Progenitor cell of endocrine pancreas (in vitro differentiated cells): ENCODE measurements at places on chromosomes 1 and 21.
A peak's percentile ranks its signal among the peaks of the same experiment; 100 is the strongest.

GRCh38 chr1:179231923-179232322 is 2.4 kb upstream of the ABL2 start:
- peaks cover 18% of the 10 kb centered on the region for H3K4me1 ChIP-seq
- H3K27me3 ChIP-seq = peaks cover 8% of the 10 kb centered on the region
- H3K4me3 ChIP-seq = no peak overlapping the region
- peaks cover 3% of the 10 kb centered on the region for H3K36me3 ChIP-seq

- DNase-seq = no peak
- H3K36me3 ChIP-seq = no peaks in the 10 kb centered on the region
- H3K4me3 ChIP-seq = no peak overlapping the region
- H3K4me1 ChIP-seq = peaks cover 2% of the 10 kb centered on the region
- H3K27ac ChIP-seq = no peak overlapping the region
- H3K27me3 ChIP-seq = peaks cover 16% of the 10 kb centered on the region
These were observed 48.2 kb downstream of the NEK2 start for GRCh38 chr1:211627259-211627658.

DNA sequence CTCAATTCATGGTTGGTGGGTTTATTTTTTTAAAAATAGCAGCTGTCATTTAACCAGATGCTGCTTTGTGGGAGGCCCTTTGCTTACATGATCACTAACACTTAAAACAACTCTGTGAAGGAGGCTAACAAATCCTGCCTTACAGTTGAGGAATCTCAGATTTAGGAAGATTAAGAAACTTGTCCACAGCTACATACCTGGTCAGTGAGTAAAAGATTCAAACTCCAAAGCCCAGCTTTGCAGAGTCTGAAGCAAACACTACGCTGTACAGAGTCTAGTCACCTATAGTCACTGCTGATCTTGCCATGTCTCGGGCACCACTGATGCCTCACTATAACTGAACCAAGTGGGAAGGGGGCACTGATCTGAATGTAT is 535.4 kb downstream of the SMYD3 start:
- H3K27me3 ChIP-seq = no peaks in the 10 kb centered on the region
- DNase-seq = no peak
- peak overlapping the region; percentile 42 for H3K27ac ChIP-seq
- H3K4me1 ChIP-seq = peaks cover 16% of the 10 kb centered on the region

DNA sequence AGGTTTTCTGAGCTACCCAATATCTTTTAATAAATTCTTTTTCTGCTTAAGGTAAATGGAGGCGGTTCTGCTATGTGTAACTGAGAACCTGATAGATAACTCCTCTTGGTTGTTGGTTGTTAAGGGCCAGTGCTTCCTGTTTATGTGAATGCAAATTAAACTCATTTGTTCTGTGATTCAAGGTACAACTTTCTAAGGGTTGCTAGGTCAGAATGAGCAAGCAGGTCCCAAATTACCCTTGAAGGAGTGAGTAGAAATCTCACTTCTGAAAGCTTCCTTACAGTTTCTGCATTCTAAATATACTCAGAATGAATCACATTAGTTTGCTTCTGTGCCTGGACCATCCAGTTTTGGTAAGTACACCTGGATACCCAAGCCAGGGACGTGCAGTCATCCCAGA is 15.5 kb upstream of the FAM78B start:
- H3K4me1 ChIP-seq = peaks cover 7% of the 10 kb centered on the region
- no peak for DNase-seq
- no peaks in the 10 kb centered on the region for H3K36me3 ChIP-seq
- H3K27ac ChIP-seq = no peak overlapping the region
- H3K4me3 ChIP-seq = no peak overlapping the region
- H3K27me3 ChIP-seq = peaks cover 42% of the 10 kb centered on the region

GRCh38 chr21:28833182-28833581 is 159.5 kb downstream of the LTN1 start:
- H3K27ac ChIP-seq = no peak overlapping the region
- no peak overlapping the region for H3K4me3 ChIP-seq

GRCh38 chr1:42924851-42925760 is 33.6 kb downstream of the SLC2A1 start:
- DNase-seq = no peak
- H3K27ac ChIP-seq = peak overlapping the region; percentile 93
- no peaks in the 10 kb centered on the region for H3K27me3 ChIP-seq
- peaks cover 9% of the 10 kb centered on the region for H3K4me1 ChIP-seq

GRCh38 chr1:225720937-225721336 is 56.7 kb upstream of the SRP9 start:
- DNase-seq = no peak
- no peaks in the 10 kb centered on the region for H3K4me1 ChIP-seq
- peaks cover 4% of the 10 kb centered on the region for H3K27me3 ChIP-seq
- no peaks in the 10 kb centered on the region for H3K36me3 ChIP-seq
- H3K4me3 ChIP-seq = no peak overlapping the region
- H3K27ac ChIP-seq = no peak overlapping the region

DNA sequence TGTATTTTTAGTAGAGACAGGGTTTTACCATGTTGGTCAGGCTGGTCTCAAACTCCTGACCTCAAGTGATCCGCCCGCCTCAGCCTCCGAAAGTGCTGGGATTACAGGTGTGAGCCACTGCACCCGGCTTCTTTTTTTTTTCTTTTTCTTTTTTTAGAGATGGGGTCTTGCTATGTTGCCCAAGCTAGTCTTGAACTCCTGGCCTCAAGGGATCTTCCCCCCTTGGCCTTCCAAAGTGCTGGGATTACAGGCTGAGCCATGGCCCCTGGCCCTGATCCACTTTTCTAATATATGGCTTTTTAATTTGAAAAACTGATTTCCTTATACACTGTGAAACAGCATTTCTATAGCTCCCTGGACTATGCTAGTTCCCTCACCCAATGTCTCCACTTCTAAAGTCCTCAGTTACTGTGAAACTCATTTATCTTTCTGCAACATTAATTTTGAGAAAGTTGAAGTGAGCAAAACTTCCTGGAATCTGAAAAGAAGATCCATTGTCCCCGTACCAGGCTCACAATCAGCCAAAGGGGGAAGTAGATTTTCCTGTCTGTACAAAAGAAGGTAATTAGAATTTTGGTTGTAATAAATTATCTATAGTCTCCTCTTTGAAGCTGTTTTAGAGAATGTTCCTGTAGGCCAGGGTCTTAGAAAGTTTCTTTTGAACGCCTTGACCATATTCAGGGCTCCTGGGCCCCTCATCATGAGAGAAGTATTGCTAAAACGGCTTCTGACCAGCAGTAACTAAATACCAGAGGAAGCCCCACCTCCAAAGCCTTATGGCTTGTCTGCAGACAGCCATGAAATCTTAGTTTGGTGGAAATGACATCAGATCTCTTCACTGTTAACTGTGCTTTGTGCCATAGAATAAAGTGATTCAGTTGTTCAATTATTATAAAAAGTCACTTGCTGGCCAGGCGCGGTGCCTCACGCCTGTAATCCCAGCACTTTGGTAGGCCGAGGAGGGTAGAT is 34.9 kb downstream of the DEGS1 start:
- no peak overlapping the region for H3K27ac ChIP-seq
- H3K36me3 ChIP-seq = no peaks in the 10 kb centered on the region
- H3K4me3 ChIP-seq = no peak overlapping the region
- H3K4me1 ChIP-seq = peaks cover 17% of the 10 kb centered on the region

GRCh38 chr1:45008076-45008475 is 3.0 kb downstream of the HECTD3 start:
- H3K27me3 ChIP-seq = no peaks in the 10 kb centered on the region
- peaks cover 7% of the 10 kb centered on the region for H3K36me3 ChIP-seq
- peaks cover 20% of the 10 kb centered on the region for H3K4me1 ChIP-seq
- no peak overlapping the region for H3K4me3 ChIP-seq
- DNase-seq = no peak

- peaks cover 3% of the 10 kb centered on the region for H3K4me1 ChIP-seq
- no peak for DNase-seq
- peaks cover 9% of the 10 kb centered on the region for H3K36me3 ChIP-seq
- no peak overlapping the region for H3K27ac ChIP-seq
These were observed 347.5 kb upstream of the DPYD start for GRCh38 chr1:98268316-98268715.

GRCh38 chr1:76891931-76892622 is 24.8 kb downstream of the ST6GALNAC5 start:
- no peaks in the 10 kb centered on the region for H3K27me3 ChIP-seq
- H3K4me1 ChIP-seq = no peaks in the 10 kb centered on the region
- H3K27ac ChIP-seq = no peak overlapping the region
- H3K36me3 ChIP-seq = no peaks in the 10 kb centered on the region

DNA sequence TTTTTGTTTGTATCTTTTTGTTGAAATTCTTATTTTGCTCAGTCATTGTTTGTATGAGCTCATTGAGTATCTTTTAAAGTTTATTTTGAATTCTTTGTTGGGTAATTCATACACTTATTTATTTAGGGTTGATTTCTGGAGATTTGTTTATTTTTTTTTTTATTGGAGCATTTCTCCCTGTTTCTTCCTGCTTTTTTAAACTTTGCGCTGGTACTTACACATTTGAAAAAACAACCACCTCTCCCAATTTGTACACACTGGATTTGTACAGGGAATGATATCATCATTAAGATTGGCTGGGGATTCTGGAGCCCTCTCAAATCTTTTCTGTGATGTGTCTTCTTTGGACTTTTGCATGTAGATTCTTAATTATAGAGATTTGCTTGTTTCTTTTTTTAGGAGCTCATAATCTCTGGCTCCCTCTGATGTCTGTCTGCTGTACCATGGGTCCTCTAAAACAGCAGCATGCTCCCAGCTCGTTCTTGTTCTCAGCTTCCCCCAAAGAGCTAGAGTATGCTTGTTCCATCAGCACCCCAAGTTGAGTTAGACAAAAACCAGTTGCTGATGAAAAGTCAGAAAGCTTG is 310.7 kb downstream of the DUSP10 start:
- H3K27ac ChIP-seq = no peak overlapping the region
- H3K36me3 ChIP-seq = no peaks in the 10 kb centered on the region
- no peak overlapping the region for H3K4me3 ChIP-seq
- DNase-seq = no peak
- peaks cover 5% of the 10 kb centered on the region for H3K27me3 ChIP-seq

- H3K27me3 ChIP-seq = peaks cover 11% of the 10 kb centered on the region
- DNase-seq = no peak
- no peak overlapping the region for H3K27ac ChIP-seq
- H3K36me3 ChIP-seq = peaks cover 5% of the 10 kb centered on the region
- no peak overlapping the region for H3K4me3 ChIP-seq
- H3K4me1 ChIP-seq = peaks cover 6% of the 10 kb centered on the region
These were observed 28.8 kb downstream of the TFF3 start for GRCh38 chr21:42286416-42286815.

- peaks cover 17% of the 10 kb centered on the region for H3K27me3 ChIP-seq
- H3K4me1 ChIP-seq = no peaks in the 10 kb centered on the region
These were observed 20.6 kb upstream of the CEP85 start for GRCh38 chr1:26213335-26213905.

DNA sequence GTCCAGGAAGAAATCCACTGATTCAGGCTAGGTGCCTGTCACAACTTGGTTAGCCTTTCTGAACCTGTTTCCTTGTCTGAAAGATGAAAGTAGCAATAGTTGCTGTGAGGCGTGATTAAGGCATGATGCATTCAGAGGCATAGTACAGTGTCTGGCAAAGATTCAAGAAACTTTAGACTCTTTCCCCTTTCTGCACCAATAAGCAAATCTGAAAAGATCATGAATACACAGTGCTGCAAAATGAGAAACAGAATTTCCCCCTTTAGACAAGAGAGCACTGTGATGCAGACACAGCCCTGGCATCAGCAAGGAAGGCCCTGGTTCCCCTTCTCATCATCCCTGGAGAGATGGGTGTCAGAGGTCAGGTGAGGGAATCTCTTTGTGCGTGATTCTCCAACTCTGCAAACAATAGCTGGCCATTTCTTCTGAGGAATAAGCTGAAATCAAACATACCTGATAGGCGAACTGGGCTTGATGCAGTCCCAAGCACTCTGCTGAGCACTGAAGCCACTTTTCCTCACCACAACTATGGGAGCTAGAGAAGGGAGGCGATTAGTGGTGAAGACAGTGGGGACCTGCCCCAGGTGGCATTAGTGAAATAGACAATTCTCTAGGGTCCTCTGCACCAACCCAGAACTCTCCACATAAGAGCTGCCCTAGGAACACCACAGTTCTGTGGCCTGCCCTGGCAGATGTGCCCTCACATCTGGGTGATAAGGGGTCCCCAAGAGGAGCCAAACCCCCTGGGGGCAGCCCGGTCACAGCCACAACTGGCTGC is 41.7 kb downstream of the ITPKB start:
- no peaks in the 10 kb centered on the region for H3K27me3 ChIP-seq
- no peak overlapping the region for H3K27ac ChIP-seq
- no peaks in the 10 kb centered on the region for H3K4me1 ChIP-seq
- H3K4me3 ChIP-seq = no peak overlapping the region
- no peaks in the 10 kb centered on the region for H3K36me3 ChIP-seq
- DNase-seq = no peak

GRCh38 chr1:161511018-161511755 is 5.9 kb downstream of the FCGR2A start:
- H3K4me1 ChIP-seq = peaks cover 16% of the 10 kb centered on the region
- no peak for DNase-seq
- peaks cover 8% of the 10 kb centered on the region for H3K27me3 ChIP-seq
- H3K27ac ChIP-seq = peak overlapping the region; percentile 52
- H3K4me3 ChIP-seq = no peak overlapping the region
- H3K36me3 ChIP-seq = no peaks in the 10 kb centered on the region

DNA sequence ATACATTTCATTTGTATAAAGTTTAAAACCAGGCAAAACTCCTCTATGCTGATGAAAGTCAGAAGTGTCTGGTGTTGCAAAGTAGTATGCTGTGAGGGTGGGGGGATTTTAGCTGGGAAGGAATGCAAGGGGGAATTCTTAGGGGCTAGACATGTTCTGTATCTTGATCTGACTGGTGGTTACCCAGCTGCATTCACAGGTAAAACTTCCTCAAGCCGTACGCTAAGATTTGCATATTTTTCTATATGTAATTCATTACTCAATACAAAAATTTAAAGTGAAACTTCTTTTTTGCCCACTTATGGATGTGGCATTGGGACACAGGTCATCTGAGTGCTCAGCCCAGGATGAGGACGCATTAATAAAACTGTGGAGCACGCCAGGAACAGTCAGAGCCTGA is 323.3 kb downstream of the PAPPA2 start:
- no peak overlapping the region for H3K27ac ChIP-seq
- DNase-seq = no peak
- H3K4me1 ChIP-seq = peaks cover 19% of the 10 kb centered on the region
- H3K4me3 ChIP-seq = no peak overlapping the region
- peaks cover 6% of the 10 kb centered on the region for H3K27me3 ChIP-seq
- peaks cover 4% of the 10 kb centered on the region for H3K36me3 ChIP-seq

- no peaks in the 10 kb centered on the region for H3K27me3 ChIP-seq
- H3K4me1 ChIP-seq = no peaks in the 10 kb centered on the region
- H3K36me3 ChIP-seq = no peaks in the 10 kb centered on the region
- no peak overlapping the region for H3K4me3 ChIP-seq
These were observed 215.5 kb downstream of the KCNJ6 start for GRCh38 chr21:37700641-37701202.

DNA sequence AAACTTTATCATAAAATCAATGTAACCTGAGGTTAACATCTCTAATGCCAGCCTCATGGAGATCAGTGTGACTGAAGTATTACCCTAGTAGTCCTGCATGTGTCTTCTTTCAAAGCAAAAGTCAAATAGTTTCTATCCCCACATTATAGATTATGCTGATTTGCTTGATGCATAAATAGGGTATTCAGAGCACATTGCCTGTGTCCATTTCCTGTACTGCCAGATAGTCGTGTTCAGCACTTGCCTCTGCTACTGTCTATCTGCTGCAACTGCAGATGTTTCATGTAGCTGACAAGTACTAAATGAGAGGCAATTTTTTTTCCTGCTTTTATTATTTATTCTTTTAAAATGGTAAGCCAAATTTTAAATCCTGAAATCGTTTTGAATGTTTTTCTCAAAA is 348.7 kb downstream of the CHRM3 start:
- H3K27me3 ChIP-seq = peaks cover 2% of the 10 kb centered on the region
- H3K4me1 ChIP-seq = no peaks in the 10 kb centered on the region
- peaks cover 2% of the 10 kb centered on the region for H3K36me3 ChIP-seq
- no peak overlapping the region for H3K27ac ChIP-seq
- no peak for DNase-seq
